ENCODE measurements at places on chromosomes 11 and 22. TPM values are rescaled to one million over a fixed set of nuclear protein-coding genes. Genes with fewer than 3 reads are reported as not detected.
A peak's percentile ranks its signal among the peaks of the same experiment; 100 is the strongest.

The ISX gene
- not detected for total RNA-seq

The HEPHL1 gene
- total RNA-seq: not detected

The SCO2 gene
- total RNA-seq: 5.4 TPM

The OR8G1 gene
- total RNA-seq: not detected

The GSTT2 gene
- total RNA-seq: not detected

The GAS2 gene
- 1.6 TPM for total RNA-seq

The RHOD gene
- total RNA-seq: 26.5 TPM

The SCUBE2 gene
- 5.0 TPM for total RNA-seq

DNA sequence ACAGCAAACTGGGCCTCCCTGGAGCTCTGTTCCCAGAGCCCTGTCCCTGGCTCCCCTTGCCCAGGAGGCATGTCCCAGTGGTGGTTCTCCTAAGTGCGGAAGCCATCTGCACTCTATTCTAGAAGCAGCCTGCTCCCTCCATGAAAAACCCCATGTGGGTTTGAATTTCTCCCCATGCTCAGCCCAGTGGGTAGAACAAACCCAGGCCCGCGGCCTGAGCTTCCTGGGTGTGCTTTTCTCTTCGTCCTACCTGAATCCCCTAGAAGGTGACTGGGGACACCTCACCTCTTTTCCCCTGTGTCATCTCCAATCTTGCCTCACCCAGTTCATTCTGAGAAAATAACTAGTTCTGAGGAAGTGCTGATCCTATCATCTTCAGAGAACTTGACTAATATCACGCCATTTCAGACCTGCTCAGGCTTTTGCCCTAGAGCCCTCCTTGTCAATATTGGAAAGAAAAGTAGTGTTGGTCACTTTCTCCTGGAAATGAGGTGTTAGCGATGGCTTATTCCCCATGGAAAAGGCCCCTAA is 15.9 kb downstream of the IL10RA start:
- DNase-seq: no peak

GRCh38 chr22:27485842-27486241 is 315.7 kb downstream of the MN1 start:
- no peak for DNase-seq

DNA sequence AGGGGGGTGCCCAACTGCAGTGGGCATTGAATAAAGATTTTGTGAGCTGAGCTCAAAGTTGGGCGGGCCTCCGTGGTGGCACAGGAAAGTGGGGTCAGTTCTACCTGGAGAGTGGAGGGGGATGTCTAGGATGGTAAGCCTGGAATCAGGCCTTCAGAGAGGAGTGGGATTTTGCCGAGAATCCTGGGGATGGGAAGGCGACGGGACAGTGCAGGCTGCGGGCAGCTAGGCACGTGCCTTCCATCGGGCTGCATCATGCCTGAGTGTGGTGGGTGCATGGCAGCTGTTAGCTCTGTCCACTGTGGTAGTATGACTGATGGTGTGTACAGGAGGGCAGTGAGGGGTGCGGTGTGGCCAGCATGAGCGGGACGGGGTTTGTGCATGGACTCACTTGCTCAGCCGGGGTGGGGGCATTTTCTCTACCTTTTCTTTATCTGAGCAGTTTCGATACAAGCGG is 3.6 kb downstream of the SHANK3 start:
- peak; percentile 58 for DNase-seq

DNA sequence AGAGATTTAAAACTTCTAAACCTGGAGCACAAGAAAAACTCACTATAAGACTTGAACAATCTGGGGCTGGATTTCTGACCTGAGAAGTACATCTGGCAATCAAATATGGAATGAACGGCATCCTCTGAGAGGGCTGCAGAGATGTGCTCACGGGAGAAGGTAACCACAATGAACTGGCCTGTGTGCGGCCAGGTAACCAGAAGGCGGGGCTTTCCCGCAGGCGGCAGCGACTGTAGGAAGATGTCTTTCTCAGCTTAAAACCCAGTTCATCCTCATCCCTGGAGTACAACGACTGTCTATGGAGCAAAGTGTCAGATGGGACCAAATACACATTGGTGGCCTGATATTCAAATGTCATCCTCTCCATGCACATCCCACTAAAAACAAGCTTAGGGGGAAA is 24.5 kb downstream of the MICAL3 start:
- DNase-seq: no peak

DNA sequence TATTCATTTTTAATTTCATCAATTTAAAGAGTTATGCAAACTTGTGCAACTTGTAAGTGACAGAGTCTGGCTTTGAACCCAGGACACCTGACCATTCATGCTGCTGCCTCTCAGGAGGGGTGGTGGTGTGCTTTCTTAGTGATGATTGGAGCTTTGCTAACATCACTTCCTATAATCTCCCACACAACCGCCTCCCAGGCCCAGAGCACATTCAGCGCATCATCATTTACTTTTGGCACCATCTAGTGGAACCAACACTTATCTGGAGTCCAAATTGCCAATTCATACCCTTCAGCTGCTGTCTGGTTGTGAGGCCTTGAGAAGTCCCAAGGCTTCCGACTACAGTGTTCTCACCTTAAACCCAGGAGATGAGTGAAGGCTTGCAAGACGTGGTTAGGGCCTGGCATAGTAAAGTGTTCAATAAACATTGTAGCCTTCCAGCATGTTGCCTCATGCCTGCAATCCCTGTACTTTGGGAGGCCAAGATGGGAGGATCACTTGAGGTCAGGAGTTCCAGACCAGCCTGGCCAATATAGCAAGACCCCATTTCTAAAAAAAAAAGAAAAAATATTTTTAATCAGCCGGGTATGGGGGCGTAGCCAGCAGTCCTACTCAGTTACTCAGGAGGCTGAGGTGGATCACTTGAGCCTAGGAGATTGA is 1.1 kb upstream of the TTLL1 start:
- DNase-seq: no peak

DNA sequence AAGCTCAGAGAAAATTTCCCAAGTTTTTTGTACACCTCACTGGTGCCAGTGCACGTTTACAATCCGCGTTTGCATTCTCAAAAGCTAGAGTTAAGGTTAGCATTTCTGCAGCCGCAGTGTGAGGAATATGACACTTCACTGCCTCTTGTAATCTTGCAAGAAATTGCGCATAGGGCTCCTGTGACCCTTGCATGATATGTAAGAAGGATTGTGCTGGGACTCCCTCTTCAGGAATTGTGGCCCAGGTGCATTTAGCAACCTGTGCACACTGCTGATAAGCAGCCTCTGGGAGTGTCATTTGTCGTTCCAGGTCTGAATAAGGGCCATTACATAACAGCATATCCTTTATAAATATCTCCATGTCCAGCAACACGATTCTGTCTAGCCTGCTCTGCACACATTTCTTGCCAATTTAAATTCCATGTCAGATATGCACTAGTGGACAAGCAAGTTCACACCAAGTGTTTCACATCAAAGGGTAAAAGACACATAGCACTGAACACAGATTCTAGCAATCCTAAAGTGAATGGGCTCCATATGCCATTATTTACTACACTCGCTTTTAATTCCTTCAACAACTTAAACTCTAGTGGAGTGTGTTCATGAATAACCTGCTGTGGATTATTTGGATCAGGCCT is 69.2 kb upstream of the INCENP start:
- DNase-seq: no peak

GRCh38 chr22:25938151-25938550 is 196.2 kb downstream of the MYO18B start:
- no peak for DNase-seq

DNA sequence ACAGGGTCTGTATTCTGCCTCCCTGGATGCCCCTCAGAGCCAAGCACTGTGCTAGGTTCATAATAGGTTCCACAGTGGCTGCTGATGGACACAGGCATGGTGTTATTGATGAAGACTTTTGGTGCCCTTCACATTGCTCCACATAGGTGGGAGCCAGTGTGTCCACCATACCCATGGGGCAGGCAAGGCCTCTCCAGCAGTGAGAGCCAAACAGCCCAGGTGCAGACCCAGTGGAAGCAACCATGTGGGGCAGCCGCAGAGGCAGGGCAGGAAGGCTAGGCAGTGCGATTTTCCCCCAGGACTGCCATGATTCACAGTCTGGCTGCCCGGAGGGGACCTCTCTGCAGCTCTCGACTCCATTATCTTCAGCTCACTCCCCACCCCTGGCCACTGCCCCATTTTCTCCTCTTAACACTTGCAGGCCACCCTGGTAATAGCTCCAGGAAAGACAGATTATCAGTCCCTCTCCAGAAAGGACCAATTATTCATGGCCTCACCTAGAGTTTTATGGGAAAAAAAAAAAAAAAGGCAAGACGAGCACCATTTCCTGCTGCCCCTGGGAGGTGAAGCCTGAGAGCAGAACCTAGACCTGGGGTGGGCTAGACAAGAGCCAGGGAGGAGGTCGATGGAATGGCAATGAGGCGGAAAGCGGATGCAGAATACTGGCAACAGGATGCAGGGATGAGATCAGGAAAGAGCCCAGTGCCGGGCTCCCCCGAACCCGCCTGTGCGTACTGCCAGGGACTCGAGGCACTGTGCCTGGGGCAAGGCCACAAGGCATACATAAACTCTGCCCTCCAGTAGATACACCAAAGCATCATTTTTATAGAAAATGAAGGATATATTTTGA is 343.0 kb upstream of the NCAM1 start:
- DNase-seq: no peak

GRCh38 chr11:83957038-83957900 is 671.1 kb upstream of the CCDC90B start:
- no peak for DNase-seq

GRCh38 chr11:112613051-112613972 is 347.9 kb upstream of the NCAM1 start:
- DNase-seq: no peak

GRCh38 chr11:119744577-119744976 is 15.6 kb upstream of the NECTIN1 start:
- no peak for DNase-seq

DNA sequence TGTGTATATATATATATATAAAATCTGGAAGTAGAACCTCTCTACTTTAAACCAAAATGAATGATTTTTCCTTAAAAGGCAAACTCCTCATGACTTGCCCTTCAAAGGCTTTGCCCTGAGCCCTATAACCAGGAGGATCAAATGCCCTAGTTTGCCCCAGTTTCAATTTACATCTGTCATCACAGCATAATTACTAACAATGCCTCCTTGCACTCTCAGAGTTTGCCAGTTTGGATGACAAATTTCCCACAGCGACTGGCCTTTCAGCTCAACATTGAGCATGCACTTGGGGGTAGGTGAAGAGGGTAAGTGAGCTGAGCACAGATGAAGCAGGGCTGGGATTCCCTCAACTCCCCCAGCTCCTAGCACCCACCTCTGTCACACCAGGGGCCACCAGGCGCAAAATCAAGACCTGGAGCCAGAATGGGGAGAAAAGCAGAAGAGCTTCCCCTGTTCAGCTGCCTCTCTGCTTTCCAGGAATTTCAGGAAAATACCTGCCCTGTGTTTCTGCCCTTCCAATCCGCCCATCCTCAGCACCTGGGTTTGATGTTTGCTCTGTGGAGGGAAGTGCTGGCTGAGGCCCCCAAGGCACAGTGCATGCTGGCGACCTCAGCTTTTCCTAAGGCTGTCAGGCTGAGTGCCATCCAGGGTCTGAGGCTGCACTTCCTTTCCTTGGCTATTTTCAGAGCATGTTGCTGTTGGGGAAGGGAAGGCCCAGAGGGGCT is 67.5 kb downstream of the ADAMTS15 start:
- DNase-seq: no peak

DNA sequence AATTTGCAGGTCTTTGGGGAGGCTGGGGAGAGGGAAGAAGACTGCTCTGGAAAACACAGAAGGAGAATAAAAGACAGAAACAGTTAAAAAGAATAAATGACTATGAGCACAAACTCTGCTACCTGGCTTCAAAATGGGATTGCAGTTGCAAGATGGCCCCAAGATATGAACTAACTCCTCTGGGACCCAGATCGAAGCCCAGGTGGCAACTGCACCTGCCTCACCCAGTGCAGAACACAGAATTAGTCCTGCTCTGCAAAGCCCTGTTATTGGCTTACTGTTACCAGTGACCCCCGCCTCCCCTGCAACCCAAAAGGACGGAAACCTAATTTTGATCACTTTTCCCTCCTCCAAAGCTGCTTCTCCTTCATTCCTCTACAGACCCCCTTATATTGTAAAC is 35.9 kb upstream of the POU2AF1 start:
- no peak for DNase-seq

- no peak for DNase-seq
These were observed 12.6 kb downstream of the CACNA1I start for GRCh38 chr22:39583066-39583667.

GRCh38 chr11:70233511-70233934 is 30.4 kb downstream of the FADD start:
- DNase-seq: no peak

GRCh38 chr11:96523656-96524055 is 133.8 kb downstream of the JRKL start:
- DNase-seq: no peak

GRCh38 chr11:64853709-64854108 is 9.3 kb upstream of the CDC42BPG start:
- DNase-seq: peak; percentile 76

Measured in chondrocyte (in vitro differentiated cells).